Left kidney (tissue), 8 donors: ENCODE measurements at places on chromosomes 5 and 9. TPM values are rescaled to one million over a fixed set of nuclear protein-coding genes. Genes with fewer than 3 reads are reported as not detected.

SPATA31C1 gene
- polyA plus RNA-seq, result 0.58 TPM

SHOC1 gene
- 1.5 TPM for polyA plus RNA-seq

SLC35D2 gene
- 40.0 TPM for polyA plus RNA-seq

DNA sequence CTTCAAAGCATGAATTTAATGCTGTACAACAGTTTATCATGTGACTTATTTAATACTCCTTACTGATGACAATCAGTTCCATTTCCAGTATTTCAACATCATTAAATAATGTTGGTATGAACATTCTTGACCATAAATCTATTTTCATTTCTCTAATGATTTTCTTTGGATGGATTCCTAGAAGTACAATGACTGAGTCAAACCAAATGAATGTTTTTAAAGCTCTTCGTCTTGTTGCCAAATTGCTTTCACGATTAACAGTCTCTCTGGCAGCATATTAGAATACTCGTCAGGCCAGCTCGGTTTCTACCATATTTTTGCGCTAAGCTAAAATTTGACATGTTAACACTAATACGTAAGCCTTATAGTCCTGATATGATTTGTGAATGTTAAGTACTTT lies 197.0 kb downstream of the TRPM3 start:
- no peak for DNase-seq

DNA sequence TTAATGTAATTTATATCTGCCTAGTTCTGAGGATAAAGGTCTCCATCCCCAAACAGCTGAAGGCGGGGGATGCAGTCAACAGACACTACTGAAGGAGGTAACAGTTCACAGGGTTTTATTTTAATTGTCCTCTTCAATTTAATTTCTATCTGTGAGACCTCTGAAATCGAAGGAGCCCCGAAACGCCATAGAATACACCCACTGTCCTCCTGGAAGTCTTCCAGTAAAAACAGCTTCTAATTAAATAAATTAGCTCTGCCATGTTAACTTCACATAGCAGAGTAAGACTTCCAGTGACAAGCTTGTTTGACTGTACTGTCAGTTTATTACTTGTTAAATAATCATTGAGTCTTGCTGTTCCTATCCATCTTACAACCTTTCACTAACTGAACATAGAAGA lies 193.5 kb downstream of the SEC61B start:
- peak; percentile 19 for DNase-seq

PDLIM4 gene
- polyA plus RNA-seq, result 11.1 TPM
